Left ventricle myocardium inferior (tissue), 1 donor: ENCODE measurements at places on chromosomes 7 and 10.
A peak's percentile ranks its signal among the peaks of the same experiment; 100 is the strongest.

GRCh38 chr7:89584896-89585295, 569.4 kb upstream of the STEAP1 start:
- no peak overlapping the region for H3K4me3 ChIP-seq
- no peak overlapping the region for H3K27ac ChIP-seq
- H3K27me3 ChIP-seq: no peaks in the 10 kb centered on the region
- H3K4me1 ChIP-seq: no peaks in the 10 kb centered on the region
- no peaks in the 10 kb centered on the region for H3K36me3 ChIP-seq
- no peak for DNase-seq

DNA sequence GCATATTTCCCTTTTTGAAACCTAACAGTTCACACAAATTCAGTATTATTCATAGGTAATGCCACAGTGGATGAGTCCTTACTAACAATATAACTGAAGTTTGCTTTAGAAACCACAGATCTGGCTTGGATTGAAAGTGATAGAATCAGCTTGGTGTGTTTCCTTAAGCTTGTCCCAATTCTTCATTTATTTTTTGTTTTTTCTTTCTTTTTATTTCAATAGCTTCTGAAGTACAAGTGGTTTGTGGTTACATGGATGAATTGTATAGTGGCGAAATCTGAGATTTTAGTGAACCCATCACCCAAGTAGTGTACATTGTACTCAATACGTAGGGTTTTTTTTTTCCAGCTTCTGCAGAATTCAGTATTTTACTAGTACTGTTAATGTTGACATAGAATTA, 518.2 kb upstream of the SEMA3D start:
- no peaks in the 10 kb centered on the region for H3K27me3 ChIP-seq
- H3K36me3 ChIP-seq: no peaks in the 10 kb centered on the region
- no peak overlapping the region for H3K4me3 ChIP-seq
- DNase-seq: no peak
- H3K4me1 ChIP-seq: no peaks in the 10 kb centered on the region

GRCh38 chr10:29369419-29369818, 80.5 kb downstream of the LYZL1 start:
- H3K36me3 ChIP-seq: no peaks in the 10 kb centered on the region
- DNase-seq: no peak
- peaks cover 7% of the 10 kb centered on the region for H3K27me3 ChIP-seq
- no peak overlapping the region for H3K27ac ChIP-seq

- H3K4me3 ChIP-seq: no peak overlapping the region
- H3K4me1 ChIP-seq: peaks cover 65% of the 10 kb centered on the region
- no peaks in the 10 kb centered on the region for H3K27me3 ChIP-seq
These were observed 196.1 kb upstream of the KLF14 start for GRCh38 chr7:130929896-130930659.

DNA sequence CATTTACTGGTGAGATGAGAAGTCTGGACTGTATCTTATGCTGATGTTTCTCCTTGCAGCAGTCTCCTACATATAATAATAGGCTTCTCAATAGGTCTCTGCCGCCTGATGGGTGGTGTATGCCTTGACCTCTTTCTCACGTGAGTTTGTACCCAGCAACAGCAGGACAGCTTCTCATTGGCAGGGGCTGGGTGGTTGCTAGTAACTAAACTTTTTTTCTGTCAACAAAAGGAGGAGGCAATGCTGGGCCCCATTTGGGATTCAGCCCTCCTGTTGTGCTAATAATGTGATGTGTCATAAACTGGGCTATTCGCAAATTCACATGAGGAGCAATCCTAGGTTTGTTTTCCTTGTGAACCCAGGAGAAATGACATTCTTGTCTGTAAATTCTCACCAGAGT, 533.6 kb downstream of the GATA3 start:
- no peak overlapping the region for H3K27ac ChIP-seq
- DNase-seq: no peak

DNA sequence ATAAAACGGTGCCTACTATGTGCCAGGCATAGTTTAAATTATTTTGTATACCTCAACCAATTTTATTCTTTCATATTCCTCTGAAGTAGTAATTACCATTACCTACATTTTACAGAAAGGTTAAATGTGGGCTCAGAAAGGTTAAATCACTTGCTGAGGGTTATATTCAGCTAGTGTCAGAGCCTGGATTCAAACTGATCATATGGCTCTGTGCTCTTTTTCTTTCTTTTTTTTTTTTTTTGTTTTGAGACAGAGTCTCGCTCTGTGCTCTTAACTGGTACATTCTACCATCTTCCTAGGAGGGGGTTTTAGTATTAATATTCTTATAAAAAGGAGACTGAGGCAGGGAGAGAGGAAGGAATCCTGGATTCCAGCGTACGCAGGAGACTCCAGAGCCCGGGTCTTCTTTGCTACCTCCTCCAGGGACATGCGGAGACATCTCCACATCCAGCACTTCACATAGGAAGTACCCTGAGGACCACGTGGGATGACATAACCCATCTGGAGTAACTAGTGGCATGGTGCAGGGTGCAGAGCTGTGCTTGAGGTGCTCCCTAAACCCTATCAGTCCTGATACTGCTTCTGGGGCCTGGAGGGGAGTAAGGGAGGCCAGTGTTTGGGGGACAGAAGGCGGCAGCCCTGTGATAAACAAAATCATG, 29.6 kb upstream of the ATXN7L1 start:
- peaks cover 3% of the 10 kb centered on the region for H3K36me3 ChIP-seq

GRCh38 chr7:91941450-91941849, 788 bp downstream of the AKAP9 start:
- peak overlapping the region; percentile 95 for H3K27ac ChIP-seq
- peaks cover 60% of the 10 kb centered on the region for H3K4me1 ChIP-seq
- peak; percentile 42 for DNase-seq
- no peaks in the 10 kb centered on the region for H3K36me3 ChIP-seq

- no peaks in the 10 kb centered on the region for H3K27me3 ChIP-seq
- no peak for DNase-seq
- no peak overlapping the region for H3K27ac ChIP-seq
- H3K4me1 ChIP-seq: peaks cover 53% of the 10 kb centered on the region
- H3K36me3 ChIP-seq: no peaks in the 10 kb centered on the region
These were observed 10.4 kb downstream of the WASL start for GRCh38 chr7:123738356-123738755.

- no peaks in the 10 kb centered on the region for H3K36me3 ChIP-seq
- H3K4me1 ChIP-seq: peaks cover 67% of the 10 kb centered on the region
- H3K27ac ChIP-seq: peak overlapping the region; percentile 96
- H3K27me3 ChIP-seq: no peaks in the 10 kb centered on the region
These were observed 1.0 kb downstream of the CDK6 start for GRCh38 chr7:92835261-92835850.

GRCh38 chr10:69087590-69088470, at the start of gene SRGN:
Gene SRGN, plus strand, starts transcription at chr10:69088103. Its CDS starts 55 bp downstream, at chr10:69088158.
- DNase-seq: peak; percentile 51
- H3K36me3 ChIP-seq: no peaks in the 10 kb centered on the region
- no peaks in the 10 kb centered on the region for H3K27me3 ChIP-seq
- peak within 1 kb of the TSS; percentile 67 for H3K4me3 ChIP-seq
- peak within 1 kb of the TSS; percentile 90 for H3K27ac ChIP-seq

- H3K4me3 ChIP-seq: no peak overlapping the region
- no peaks in the 10 kb centered on the region for H3K36me3 ChIP-seq
- no peaks in the 10 kb centered on the region for H3K4me1 ChIP-seq
- H3K27ac ChIP-seq: no peak overlapping the region
- no peak for DNase-seq
These were observed 195.7 kb upstream of the KLF6 start for GRCh38 chr10:3980660-3981059.

GRCh38 chr10:2208106-2208505, 470.8 kb upstream of the ADARB2 start:
- no peak for DNase-seq
- H3K27me3 ChIP-seq: peaks cover 11% of the 10 kb centered on the region
- H3K27ac ChIP-seq: no peak overlapping the region
- H3K4me3 ChIP-seq: no peak overlapping the region
- no peaks in the 10 kb centered on the region for H3K4me1 ChIP-seq

- peaks cover 5% of the 10 kb centered on the region for H3K4me1 ChIP-seq
- no peaks in the 10 kb centered on the region for H3K27me3 ChIP-seq
- no peak overlapping the region for H3K27ac ChIP-seq
- DNase-seq: no peak
- H3K36me3 ChIP-seq: no peaks in the 10 kb centered on the region
- no peak overlapping the region for H3K4me3 ChIP-seq
These were observed 28.8 kb upstream of the DIP2C start for GRCh38 chr10:718143-718700.
